ENCODE measurements at places on chromosomes 7 and 10. TPM values are rescaled to one million over a fixed set of nuclear protein-coding genes. Genes with fewer than 3 reads are reported as not detected.
A peak's percentile ranks its signal among the peaks of the same experiment; 100 is the strongest.

DNA sequence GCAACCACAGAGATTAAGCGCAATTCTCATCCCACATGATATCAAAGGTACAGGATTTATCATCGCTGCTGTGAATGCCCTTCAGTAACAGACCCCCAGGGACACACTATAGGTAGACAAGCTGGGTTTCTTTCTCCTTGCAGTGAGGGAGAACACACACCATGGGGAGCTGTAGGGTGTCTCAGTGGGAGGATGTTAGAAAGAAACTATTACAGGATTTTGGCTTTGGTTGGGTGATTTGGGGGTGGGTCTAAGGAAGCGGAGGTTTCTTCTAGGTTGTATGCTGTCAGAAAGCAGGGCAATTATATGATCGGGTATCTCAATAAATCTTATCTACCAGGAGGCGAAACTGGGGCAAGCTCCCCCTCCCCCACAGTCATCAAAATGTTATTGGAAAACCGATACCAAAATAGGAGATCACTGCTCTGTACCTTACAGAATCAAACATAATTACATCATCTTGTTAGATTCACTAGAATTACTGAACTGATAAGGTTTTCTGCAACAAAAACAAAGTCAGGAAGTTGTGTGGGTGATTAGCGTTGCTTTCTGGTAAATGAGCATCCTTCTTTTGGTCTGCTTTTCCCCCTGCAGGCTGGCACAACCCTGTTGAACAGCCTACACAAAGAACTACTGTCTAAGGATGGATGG, 209.7 kb downstream of the TEX36 start:
- no peaks in the 10 kb centered on the region for H3K27me3 ChIP-seq
- H3K4me1 ChIP-seq = peaks cover 2% of the 10 kb centered on the region
- no peaks in the 10 kb centered on the region for H3K36me3 ChIP-seq
- H3K27ac ChIP-seq = no peak overlapping the region
- no peak for DNase-seq

DNA sequence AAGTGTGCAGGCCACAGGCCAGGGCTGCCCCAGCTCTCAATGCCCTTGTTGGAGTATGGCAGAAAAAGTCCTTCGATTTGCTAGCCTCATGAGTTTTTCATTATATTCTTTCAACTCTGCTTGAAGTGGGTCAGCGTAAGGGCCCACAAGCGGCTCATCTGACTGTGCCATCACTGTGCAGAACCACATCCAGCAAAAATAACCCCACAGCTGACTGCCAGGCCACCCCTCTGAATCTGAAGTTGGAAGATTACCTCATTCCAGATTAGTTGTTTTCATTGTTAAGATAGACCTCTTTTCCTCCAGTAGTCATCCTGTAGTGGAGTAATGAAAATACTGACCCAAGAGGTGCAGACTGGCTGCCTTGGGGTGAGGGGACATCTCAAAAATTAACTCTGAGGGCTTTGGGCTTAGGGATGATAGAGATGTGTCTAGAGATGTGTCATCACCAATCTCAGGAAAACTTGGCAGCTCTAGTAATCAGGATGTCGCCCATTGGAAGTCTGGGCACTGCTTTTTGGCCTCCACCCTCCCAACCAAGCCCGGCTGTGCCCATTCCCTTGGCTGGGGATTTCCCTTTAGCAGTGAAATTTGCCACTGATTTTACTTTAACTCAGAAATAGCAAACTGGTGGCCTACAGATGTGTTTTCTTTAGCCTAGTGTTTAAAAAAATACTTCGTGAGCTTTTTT, 164.3 kb downstream of the LCOR start:
- H3K36me3 ChIP-seq = no peaks in the 10 kb centered on the region
- peaks cover 4% of the 10 kb centered on the region for H3K4me1 ChIP-seq
- H3K4me3 ChIP-seq = no peak overlapping the region
- no peaks in the 10 kb centered on the region for H3K27me3 ChIP-seq
- no peak overlapping the region for H3K27ac ChIP-seq

DNA sequence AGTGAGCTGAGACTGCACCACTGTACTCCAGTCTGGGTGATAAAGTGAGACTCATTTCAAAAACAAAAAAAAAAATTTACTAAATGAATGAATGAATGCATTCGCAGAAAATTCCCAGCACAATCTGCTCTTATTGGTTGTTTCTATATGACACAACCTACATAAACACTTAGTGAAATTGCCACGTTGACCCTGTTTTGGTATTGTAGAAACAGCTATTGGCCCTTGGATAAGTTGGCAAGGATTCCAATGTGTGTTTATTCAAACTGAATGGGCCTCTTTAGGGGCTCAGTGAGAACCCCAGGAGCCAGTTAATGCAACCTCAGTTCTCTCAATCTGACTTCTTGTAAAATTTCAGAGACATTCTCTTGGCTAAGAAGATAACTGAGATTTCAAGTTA, 66.0 kb downstream of the HHEX start:
- H3K4me3 ChIP-seq = no peak overlapping the region
- no peaks in the 10 kb centered on the region for H3K27me3 ChIP-seq
- no peak overlapping the region for H3K27ac ChIP-seq
- H3K4me1 ChIP-seq = peaks cover 8% of the 10 kb centered on the region

DNA sequence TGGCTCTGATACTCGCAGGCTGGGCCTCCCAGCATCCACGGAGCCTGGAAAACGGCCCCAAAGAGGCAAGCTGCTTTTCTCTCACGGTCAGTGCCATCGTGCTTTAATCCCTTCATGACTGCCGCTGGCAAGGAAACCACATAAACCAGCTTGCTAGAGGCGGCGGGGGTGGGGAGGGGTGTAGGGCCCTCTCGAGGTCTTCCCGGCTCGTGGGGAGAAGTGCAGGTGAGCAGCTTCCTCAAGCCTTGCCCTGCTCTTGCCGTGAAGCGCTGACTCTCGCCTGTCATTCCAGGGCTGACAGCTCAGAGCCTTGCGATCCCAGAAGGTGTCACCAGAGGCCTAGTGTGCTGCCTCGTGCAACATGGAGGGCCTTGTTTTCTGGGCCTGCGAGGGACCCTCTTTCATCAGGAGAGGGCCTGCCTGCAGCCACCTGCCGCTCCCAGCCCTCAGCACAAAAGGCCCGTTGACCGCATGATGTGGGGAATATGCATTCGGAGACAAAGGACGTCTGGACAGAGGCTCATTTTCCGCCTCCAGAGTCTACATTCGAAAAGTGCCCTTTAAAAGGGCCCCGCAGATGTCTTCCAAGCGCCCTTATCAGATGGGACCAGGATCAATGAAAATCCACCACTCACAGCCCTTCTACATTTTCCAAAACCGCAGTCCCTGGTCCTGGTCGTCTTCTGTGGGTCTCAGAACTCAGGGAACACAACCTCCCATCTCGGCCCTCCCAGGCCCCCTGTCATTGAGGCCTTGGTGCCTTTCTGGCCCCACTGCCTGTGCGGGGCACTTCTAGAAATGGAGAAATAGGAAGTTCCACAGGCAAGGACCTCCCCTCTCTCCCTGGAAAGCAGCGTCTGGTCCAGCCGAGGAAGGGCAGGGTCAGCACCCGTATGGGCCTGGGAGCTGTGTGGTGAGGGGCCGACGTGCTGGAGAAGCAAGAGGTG, 58.7 kb downstream of the ZRANB1 start:
- no peaks in the 10 kb centered on the region for H3K27me3 ChIP-seq
- DNase-seq = peak; percentile 12
- H3K27ac ChIP-seq = no peak overlapping the region

DNA sequence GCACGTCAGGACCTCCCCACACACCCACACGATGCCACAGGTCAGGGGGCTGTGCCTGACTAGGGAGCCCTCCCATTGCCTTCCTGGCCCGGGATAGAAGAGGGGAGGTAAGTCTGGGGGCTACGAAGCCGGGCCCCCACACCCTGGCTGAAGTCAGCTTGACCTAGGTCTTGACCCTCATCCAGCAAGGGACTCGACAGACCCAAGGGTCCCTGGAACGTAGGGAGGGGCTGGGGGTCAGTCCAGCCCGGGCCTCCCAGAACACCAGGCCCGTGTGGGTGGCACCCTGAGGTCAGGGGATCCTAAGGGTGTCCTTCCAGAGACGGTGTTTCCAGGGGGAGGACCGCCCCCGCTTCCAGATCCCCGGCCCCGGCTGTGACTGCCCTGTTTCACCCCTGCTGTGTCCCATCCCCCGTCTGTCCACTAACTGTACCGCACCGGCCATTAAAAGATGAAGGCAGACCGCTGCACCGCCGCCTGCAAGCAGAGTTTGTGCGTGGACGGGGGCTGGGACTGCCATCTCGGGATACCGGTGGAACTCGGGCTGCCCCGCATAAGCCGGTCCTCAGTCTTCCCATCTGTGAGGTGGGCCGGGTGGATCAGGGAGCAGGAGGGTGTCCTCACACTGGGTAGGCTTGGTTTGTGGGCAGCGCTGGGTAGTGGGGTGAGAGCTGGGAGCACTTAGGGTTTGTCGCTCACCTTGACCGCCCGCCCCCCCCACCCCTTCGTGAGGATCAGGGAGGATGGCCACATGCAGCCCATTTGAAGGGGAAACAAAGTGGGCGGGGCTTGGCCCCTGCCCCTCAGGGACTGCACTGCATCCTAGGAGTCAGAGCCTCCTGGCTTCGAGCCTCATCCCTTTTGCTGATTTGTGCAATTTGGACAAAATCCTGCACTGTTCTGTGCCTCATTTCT, 21.1 kb downstream of the SLC29A4 start:
- no peak overlapping the region for H3K4me3 ChIP-seq
- H3K27ac ChIP-seq = no peak overlapping the region
- no peaks in the 10 kb centered on the region for H3K27me3 ChIP-seq
- H3K4me1 ChIP-seq = no peaks in the 10 kb centered on the region
- H3K36me3 ChIP-seq = peaks cover 10% of the 10 kb centered on the region

DNA sequence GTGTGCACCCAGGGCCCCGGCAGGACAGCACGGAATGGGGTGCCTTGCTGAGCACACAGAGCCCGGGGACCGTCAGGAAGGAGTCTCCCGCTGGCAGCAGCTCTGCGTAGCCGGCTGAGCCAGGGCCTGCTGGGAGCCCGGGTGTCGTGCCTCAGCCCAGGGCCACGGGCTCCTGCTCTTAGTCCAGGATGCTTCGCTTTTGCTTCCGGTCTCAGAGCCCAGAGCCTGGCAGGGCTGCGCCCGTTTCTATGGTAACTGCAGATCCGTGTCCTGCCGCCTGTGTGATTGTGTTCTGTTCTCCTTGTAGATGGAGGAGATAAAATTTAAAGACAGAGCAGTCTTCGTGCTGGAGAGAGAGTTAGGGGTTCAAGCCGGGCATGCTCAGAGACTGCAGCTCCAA, 53.7 kb upstream of the DPYSL4 start:
- H3K27ac ChIP-seq = no peak overlapping the region
- no peak for DNase-seq
- H3K4me1 ChIP-seq = no peaks in the 10 kb centered on the region
- H3K36me3 ChIP-seq = no peaks in the 10 kb centered on the region
- H3K4me3 ChIP-seq = no peak overlapping the region

LIPM gene
- not detected for total RNA-seq

- no peaks in the 10 kb centered on the region for H3K36me3 ChIP-seq
- H3K4me1 ChIP-seq = peaks cover 18% of the 10 kb centered on the region
- no peak overlapping the region for H3K4me3 ChIP-seq
Observed at GRCh38 chr10:17413876-17414275, 40.5 kb downstream of the ST8SIA6 start.
